Naive thymus-derived CD4-positive, alpha-beta T cell (primary cell): ENCODE measurements at places on chromosomes 6 and 20.

- no peak for DNase-seq
Observed at GRCh38 chr6:54353975-54354374, 45.7 kb downstream of the TINAG start.

- no peak for DNase-seq
Observed at GRCh38 chr6:154476494-154476893, 34.0 kb downstream of the CNKSR3 start.

DNA sequence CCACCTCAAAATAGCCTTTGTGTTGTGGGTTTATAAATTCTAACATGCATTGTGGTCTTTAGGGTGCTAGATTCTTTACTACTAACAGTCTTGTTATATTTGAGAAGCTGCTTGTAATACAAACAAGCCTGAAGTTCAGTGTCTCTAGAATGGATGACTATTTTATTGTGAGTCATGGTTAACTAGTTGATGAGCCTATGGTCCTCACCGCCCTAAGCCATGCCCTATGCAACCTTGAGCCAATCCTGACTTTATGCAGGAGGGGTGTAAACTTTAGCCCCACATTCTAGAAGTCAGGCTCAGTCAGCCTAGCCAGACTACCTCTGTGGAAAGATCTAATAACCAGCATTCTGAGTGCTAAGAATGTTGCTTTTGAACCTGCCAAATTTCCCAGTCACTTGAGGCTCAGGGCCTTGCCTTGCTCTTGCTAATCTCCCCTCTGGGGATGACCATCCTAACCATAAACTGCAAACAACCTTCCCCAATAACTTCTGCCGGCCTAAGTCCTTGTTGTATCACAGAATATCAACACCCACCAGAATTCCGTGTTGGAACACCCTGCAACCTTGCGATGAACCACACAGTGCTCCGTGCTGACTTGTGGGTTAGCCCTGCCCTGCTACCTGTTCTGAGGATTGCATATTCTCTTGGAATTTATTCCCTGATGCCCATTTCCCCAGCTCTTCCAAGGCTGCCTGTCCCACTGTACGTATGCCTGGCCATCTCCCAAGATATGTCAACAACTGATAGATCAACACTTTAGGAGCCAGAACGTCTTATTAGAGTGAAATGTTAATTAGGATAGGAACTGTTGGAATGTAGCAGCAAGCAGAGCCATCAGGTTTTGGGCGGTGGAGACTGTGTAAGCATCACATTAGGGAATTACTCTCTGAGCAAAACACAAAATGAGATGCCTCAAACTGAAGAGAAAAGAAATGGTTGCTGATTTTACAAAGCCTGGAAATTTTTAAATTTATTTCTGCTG lies 71.7 kb upstream of the CEP85L start:
- no peak for DNase-seq

DNA sequence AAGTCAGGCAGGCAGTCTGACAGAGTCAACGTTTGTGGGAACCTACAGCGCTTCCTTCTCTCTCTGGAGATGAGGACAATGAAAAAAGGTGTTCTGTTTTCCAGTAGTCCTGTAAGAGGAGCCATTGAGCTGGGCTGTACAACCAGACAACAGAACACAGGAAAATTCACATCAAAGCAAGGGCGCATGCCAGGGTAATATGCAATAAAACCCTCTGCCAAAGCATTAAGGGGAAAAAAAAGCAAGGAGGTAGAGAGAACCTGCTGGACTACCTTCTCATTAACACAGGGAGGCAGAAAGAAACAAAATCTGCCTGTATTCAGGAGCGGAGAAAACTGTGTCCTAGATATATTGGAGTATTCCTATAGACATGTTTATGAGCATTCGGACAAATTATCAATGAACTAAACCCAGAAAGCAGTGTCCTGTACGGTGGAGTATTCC lies 1.3 kb downstream of the RNF24 start:
- DNase-seq = peak; percentile 18

DNA sequence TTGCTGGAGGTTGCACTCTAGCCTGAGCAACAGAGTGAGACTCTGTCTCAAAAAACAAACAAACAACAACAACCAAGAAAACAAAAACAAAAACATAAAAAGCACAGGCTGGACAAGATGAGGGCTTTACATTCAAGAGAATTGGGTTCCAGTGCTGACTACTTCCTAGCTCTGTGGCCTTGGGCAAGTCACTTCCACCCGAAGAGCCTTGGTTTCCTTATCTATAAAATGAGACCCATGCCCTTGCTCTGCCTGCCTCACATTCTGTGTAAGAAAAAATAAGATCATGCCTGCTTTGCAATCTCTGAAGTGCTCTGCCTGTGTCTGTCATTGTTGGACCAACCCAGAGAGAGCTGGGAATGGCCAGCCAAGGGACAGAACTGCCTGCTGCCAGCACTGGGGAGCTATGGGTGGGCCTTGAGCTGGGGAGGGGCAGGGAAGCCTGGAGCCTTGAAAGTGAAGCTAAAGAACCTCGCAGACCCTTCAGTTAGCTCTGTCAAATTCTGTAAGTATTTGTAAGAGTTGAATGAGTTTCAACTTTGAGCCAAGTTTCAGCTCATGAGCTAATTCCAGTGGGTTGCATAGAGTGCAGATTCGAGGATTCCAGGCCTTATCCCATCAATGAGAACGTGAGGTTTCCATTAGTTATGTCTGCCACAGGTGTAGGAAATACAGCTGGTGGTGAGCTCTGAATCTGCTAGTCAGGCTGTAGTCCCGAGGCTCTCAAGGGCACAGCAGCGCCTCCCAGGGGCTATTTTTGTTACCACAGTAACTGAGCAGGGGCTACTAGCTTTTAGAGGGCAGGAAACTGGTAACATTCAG lies 93.2 kb downstream of the DLGAP4 start:
- peak; percentile 7 for DNase-seq
